H7 (cell line): ENCODE measurements at places on chromosomes 6 and 20. TPM values are rescaled to one million over a fixed set of nuclear protein-coding genes. Genes with fewer than 3 reads are reported as not detected.
A peak's percentile ranks its signal among the peaks of the same experiment; 100 is the strongest.

The GHRH gene
- not detected in 2 replicates for total RNA-seq

DNA sequence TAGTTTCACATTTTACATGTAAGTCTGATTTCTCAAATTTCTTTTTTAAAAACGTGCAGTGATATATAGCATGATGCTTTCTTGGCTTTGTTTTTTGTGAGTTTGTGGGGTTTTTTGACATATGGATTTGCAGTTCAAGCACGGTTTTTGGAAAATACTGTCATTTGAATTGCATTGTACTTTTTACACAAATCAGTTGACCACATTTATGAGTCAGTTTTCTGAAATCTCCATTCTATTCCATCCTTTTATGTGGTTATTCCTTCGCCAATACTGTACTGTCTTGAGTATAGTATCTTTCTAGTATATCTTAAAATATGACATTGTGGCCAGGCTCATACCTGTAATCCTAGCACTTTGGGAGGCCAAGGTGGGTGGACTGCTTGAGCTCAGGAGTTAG lies 890.0 kb upstream of the CITED2 start:
- no peak for DNase-seq

The JAG1 gene
- 21.9 and 30.0 TPM in 2 replicates for total RNA-seq

- DNase-seq: no peak
Measured at GRCh38 chr6:77106992-77107391, 356.3 kb downstream of the HTR1B start.

- no peak for DNase-seq
Measured at GRCh38 chr6:111338843-111339242, 144.2 kb downstream of the REV3L start.

DNA sequence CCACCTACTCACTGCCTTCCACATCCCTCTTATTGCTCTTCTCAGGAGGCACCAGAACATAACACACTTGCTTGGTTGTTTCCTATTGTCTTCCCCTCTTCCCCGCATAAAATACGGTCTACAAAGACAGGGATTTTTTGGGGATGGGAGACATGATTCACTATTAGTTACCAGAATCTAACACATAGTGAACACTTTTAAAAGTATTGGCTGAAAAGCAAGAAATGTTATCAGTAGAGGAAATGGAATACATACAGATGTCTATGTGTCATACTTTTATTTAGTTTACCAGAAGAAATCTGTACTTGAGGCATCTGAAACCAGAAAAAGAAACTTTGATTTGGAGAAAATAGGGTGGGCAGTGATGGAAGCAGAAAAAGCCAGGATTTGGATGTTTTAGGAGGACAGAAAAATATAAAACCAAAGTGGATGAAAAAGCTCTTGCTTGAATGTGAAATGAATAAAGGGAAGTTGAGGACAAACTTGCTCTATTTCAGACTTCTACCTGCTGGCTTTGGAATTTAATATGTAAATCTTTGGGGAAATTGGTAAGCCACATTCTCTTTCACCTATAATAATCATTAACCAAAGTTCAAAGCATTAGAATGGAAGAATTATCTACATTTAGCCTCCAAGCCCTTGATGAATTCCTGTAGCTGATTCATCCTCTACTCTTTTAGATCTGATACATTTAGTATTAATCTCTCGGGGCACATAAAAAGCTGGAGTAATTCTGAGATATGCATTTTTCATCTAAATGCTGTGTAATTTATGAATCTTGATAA lies 82.6 kb downstream of the DOK5 start:
- DNase-seq: no peak

The OR2H1 gene
- not detected in 2 replicates for total RNA-seq

The KIF6 gene
- total RNA-seq: 0.80 and 1.1 TPM in 2 replicates

DNA sequence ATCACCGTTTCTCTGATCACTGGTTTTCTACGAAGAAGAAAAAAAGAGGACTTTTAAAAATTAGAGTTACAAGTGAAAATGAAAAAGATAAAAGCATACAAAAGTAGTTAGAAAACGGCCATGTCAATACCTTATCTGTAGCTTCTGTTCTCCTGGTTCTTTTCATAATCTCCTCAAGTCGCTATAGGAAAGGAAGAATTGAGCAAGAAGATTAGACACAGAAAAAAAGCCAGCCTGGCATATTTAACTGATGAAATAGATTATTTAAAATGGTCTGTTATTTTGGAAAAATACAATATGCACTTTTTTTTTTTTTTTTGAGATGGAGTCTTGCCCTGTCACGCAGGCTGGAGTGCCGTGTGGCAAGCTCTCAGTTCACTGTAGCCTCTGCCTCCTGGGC lies 70.2 kb upstream of the BCLAF1 start:
- no peak for DNase-seq

The AARS2 gene
- total RNA-seq: 25.5 and 28.3 TPM in 2 replicates

GRCh38 chr6:109713097-109713496 lies 22.0 kb downstream of the FIG4 start:
- DNase-seq: no peak

DNA sequence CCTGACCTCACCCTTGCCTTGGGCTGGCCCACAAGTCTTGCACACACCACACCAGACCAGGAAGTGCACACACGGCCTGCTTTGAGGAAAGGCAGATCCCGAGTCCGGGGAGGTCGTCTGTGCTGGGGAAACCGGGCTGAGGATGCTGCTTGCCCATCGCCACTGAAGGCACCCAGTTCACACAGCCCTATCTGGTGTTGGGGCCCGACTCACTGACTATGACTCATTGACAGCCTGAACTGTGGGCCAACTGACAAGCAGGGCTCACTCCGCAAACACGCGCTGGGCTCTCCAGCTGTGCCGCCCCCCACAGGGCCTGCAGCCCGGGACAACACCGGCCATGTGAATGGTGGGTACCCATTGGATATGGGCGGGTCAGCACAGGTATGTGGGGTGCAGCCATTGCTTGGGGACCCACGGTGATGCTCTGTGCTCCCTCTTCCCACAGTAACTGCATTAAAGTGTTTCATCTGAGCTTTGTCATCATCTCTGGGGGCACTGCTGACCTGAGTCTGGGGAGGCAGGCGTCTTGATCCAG lies 1.6 kb downstream of the SAMD10 start:
- DNase-seq: peak; percentile 42

DNA sequence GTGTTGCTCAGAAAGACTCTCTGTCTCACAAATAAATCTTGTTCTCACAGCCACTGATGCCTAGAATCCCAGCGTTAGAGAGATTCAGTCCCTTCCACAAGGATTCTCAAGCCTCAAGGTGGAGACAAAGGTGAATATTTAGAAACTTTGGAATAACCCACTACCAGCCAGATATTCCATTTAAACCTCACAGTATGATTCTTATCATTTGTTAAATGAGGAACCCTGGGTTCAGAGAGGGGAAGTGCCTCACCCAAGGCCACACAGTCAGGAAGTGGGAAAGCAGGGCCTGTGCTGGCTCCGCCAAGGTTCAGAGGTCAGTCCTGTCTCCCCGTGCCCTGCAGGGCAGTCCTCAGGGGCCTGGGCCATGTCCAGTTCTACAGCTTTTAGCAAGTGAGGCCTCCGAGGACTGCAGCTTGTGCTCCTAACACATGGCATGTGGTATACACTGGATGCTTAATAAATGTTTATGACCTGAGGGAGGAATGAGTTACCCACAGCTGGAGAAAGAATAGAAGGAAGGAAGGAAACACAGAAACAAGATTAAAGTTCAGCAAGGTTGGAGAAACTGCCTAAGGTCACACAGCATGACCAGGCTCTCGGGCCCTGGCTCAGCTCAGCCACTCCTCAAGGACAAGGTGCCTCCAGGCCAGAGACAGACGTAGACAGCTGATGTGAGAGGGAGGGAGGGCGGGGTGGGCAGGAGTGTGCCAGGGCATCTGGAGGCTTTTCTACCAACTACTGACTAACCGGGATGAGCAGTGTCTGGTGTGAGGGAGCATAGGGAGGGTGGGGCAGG lies 3.9 kb upstream of the TGM2 start:
- no peak for DNase-seq

DNA sequence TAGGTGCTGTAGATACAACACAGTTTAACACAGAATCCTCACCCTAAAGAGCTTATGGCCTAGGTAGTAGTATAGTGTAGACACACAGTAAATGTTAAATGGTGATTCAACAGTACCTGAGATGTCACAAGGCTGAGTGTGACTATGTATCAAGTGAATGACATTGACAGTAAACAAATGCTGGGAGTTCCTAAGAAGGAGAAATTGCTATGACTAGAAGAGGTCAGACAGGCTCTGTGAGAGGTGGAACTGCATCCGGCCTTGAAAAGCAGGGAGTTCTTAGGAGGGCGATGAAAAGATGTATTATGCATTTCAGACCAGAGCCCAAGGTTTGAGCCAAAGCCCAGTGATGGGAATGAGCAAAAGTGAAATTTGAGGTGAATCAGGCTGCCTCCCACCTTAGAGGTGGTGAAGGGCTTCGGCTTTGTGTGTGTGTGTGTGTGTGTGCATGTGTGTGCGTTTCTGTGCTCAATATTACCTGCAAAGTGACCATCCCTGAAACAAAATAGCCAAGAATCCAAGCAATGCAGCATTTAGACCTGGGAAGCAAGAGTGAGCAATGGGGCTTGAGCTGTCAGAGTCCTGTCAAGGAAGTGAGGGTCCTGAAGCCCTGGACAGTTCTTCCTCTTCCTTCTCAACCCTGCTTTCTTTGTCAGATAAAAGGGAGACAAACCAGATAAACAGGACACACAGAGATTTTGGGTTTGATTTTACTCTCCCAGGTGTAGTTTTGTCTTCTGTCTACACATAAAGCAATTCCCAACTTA lies 32.3 kb upstream of the CITED2 start:
- DNase-seq: no peak

The TNNC2 gene
- 0.42 and 0.70 TPM in 2 replicates for total RNA-seq

DNA sequence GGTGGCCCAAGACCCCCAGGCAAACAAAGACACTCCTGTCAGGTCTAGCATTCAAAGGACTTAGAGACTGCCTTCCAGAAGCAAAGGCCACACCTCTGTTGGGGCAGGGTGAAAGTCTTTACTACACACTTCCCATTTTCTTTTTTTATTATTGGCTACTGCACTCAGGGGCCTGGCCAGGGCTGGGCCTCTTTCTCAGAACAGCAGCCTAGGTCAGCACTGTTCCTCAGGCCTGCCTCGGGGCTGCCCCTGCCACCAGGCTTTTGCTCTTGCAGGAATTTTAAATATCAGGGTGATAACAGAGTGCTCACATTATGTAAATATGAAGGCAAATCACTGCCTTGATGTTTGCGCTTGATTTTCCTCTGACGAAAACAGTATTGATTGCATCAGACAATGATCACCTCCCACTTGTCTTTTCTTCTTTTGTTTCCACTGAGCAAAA lies 18.5 kb downstream of the GSTA4 start:
- no peak for DNase-seq

- no peak for DNase-seq
Measured at GRCh38 chr6:126280287-126280686, 59.6 kb upstream of the CENPW start.

The NT5E gene
- 0.94 and 1.4 TPM in 2 replicates for total RNA-seq

- no peak for DNase-seq
Measured at GRCh38 chr6:141123497-141123896, 1009.2 kb upstream of the GJE1 start.

The TFEB gene
- 1.4 and 1.6 TPM in 2 replicates for total RNA-seq

DNA sequence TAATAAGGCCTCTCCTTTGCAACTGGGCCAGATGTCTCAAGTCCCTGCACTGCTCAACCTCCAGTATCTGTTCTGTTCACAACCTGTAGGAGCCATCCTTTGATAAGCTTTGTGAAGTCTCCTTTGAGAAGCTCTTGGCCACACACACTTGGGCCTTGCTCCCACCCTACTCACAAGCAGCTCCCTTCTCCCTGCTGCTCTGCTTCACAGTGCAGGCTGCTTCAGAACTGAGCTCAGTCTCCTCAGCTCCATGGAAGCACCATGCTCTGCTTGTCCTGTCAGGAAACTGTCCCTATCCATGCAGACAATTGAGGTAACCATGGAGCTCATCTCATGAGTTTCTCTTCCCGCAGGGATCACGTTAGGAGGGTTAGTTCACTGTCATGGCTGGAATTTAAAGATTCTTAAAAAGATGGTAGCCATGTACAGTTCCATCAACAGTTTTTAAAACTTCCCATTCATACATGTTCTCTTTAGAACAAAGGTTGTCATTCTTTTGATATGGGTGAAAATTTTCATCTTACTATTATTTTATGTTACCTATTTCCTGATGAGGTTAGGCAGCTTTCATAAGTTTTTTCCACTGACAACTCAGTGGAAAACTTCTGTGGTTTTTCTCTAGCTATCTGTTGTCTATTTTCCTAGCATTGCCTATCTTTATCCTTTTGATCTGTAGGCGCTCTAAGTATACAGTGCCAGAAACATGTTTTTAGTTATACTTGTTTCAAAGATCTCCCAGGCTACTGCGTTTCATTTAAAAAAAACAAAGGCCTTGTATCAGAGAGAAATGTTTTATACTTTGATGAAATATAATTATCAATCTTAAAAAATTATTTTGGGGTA lies 62.6 kb downstream of the AK9 start:
- DNase-seq: no peak

GRCh38 chr6:111747829-111748228 lies 125.4 kb downstream of the FYN start:
- DNase-seq: no peak

DNA sequence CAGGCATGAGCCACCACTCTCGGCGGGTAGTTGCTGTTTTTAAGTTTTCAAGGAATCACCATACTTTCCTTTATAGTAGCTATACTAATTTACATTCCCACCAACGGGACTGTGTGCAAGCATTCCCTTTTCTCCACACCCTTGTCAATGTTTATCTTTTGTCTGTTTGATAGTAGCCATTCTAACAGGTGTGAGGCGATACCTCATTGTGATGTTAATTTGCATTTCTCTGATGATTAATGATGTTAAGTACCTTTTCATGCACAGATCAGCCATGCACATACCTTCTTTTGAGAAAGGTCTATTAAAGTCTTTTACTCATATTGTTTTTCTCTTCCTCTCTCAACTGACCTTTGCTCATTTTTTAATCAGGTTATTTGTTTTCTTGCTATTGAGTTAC lies 43.0 kb upstream of the CCND3 start:
- no peak for DNase-seq
